H1 (cell line): ENCODE measurements at places on chromosomes 3 and 15. TPM values are rescaled to one million over a fixed set of nuclear protein-coding genes. Genes with fewer than 3 reads are reported as not detected.
A peak's percentile ranks its signal among the peaks of the same experiment; 100 is the strongest.

PP2D1 gene
- total RNA-seq, result not detected in 2 replicates

C3orf49 gene
- total RNA-seq, result not detected in 2 replicates

DNA sequence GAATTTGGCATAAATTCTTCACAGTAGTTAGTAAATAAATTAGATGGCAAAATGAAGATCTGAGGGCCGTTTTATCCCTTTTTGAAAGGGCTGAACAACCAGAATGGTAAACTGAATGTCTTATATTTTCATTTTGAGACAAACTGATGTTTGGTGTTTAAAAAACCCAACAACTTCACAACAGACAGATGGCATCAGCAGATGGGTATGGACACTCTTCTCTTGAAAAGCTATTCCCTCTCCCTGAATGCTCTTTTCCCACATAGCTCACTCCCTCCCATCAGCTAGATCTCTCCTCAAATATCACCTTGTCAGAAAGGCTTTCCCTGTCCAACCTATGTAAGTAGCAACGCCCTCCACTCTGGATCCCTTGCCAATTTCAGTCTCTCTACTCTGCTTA lies 33.3 kb downstream of the EMC4 start:
- DNase-seq, result no peak

- DNase-seq, result peak; percentile 82
Observed at GRCh38 chr15:75727851-75728715, 15.4 kb upstream of the CSPG4 start.

DNA sequence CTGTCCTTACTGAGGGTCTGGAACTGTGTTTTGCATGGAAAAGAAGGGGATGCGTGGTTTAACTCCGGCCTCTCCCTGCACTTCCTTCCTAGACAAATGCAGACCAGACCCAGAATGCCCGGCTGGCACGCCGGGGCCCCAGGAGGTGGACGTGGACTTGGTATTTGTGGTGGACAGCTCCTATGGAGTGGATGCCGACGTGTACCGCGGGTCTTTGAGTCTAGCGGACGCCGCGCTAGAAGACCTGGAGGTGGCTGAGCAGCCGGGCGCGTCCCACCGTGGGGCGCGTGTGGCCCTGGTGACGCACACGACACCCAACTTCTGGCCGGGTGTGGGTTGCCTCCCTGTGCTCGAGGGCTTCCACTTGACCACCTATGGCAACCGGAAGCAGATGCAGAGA lies 81.8 kb upstream of the COL6A5 start:
- no peak for DNase-seq

DNA sequence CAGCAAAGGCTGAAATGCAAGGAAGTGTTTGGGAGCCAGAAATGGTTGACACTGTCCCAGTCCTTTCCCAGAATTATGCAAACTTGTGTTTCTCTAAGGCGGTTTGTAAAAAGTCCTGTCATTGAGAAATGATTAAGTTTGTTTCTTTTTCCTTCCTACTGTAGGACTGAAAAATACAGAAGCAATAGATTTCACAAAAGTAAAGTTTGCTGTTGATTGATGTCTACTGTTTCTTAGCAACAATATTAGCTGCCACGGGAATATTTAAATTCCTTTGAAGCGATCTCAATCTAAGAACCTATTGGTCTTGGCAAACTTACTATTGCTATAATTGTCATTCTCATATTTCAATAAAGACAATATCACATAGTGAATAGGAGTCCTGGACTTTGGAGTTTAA lies 100.7 kb upstream of the IL12A start:
- no peak for DNase-seq

- peak; percentile 15 for DNase-seq
Observed at GRCh38 chr3:166190360-166190759, 353.1 kb upstream of the BCHE start.

CYP19A1 gene
- total RNA-seq, result not detected in 2 replicates

DNA sequence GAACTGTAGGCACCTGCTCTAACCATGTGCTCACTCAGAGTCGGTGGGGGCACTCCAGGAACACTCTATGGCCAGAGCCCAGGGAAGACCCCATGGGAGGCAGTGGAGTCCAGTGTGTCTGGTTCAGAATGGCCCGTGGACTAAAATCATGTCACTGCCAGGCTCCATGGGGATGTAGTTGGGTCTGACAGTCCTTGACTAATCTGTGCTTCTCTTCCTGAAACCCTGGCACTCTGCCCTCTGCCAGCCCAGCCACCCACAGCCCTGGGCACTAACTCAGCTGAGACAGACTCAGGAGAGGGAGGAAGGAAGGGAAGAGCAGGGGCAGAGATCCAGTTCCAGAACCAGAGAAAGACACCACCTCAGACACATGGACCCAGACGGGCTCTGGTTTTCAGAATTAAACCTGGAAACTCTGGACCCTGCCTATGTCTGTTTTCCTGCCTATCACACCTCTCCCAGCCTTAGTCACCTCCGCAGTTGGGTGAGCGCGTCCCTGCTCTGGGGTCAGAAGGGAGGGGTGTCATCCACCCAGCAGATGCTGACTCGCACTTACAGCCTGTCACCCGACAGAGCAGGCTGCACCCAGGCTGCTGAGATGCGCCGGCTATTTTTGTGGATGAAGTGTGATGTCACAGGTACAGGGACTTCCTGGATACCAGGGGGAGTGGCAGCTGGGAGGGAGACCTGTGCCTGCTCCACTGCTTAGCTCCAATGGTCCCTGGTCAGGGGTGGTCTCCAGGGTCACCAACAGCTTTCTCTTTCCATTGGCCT lies 56.8 kb upstream of the INSYN1 start:
- DNase-seq, result no peak

LEO1 gene
- total RNA-seq, result 27.4 and 29.2 TPM in 2 replicates

RGMA gene
- total RNA-seq, result 39.8 and 41.8 TPM in 2 replicates

GRCh38 chr15:45802140-45802539 lies 167.3 kb downstream of the SQOR start:
- no peak for DNase-seq

- no peak for DNase-seq
Observed at GRCh38 chr3:11389386-11390268, 117.4 kb downstream of the ATG7 start.

RTP4 gene
- total RNA-seq, result not detected in 2 replicates

DLL4 gene
- 0.48 and 0.60 TPM in 2 replicates for total RNA-seq

DNA sequence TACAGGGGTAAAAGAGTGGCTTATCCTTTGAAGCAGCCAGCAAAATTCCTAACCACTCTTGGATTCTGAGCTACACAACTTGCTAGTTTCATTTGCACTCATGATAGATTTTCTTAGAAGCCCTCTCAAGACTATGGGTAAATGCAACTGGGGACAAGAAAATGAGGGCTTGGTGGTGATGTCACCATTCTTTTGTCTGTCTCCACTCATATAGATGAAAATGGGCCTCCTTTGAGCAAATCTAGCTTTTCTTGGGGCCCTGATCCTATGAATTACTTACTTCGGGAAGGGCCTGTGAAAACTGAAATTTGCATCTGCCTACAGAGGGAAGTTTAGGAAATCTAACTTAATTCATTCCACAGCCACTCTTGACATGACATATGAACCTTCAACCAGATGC lies 486.3 kb downstream of the MAGI1 start:
- no peak for DNase-seq

DNA sequence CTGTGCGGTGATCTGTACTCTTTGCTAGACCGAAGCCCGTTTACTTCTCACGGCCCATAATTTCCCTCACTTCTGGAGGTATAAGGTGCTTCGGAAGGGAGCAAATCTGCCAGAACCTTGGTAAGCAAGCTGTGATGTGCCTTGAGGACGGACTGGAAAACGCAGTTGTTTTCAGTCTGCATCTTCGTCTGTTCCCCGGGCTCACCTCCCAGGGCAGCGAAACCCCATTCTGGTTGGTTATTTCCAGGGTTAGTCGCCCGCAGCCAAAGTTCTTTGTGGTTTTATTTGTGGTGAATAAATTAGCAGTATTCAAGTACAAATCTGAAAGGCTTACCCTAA lies 401 bp downstream of the RAMAC start:
- DNase-seq, result no peak

PEX5L gene
- total RNA-seq, result 4.2 and 4.9 TPM in 2 replicates
